Chondrocyte (in vitro differentiated cells): ENCODE measurements at places on chromosomes 1 and 21. TPM values are rescaled to one million over a fixed set of nuclear protein-coding genes. Genes with fewer than 3 reads are reported as not detected.
A peak's percentile ranks its signal among the peaks of the same experiment; 100 is the strongest.

The CHRM3 gene
- 0.05 to 0.29 TPM in 2 of 3 replicates, not detected in the other for total RNA-seq

DNA sequence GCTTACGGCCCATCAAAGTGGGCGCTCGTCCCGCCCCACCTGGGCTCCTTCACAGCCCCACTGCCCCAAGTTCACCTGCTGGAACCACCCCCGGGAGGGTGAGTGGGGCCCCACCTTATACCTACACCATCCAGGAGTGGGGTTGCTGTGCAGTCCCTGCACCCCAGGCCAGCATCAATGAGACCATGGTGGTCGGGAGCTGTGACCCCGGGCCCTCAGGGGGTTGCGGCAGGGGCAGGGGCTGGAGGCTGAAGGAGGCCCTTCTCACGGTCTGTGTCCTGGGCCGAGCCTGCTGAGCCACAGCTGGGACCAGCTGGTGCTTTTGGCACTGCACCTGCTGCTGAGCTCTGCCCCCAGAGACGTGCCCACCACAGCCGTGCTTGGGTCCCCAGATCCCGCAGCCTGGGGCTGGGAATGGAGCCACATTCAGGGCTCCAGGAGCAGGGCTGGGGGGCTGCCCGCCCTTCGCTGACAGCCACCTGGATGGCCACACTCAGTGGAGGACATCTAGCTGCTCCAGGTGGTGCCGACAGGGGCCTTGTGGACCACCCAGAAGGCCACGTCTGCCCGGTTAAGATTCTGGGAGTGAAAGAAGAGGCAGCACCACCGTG lies 17.4 kb downstream of the ACTRT2 start:
- H3K27ac ChIP-seq: no peak overlapping the region
- DNase-seq: no peak
- H3K36me3 ChIP-seq: no peaks in the 10 kb centered on the region

DNA sequence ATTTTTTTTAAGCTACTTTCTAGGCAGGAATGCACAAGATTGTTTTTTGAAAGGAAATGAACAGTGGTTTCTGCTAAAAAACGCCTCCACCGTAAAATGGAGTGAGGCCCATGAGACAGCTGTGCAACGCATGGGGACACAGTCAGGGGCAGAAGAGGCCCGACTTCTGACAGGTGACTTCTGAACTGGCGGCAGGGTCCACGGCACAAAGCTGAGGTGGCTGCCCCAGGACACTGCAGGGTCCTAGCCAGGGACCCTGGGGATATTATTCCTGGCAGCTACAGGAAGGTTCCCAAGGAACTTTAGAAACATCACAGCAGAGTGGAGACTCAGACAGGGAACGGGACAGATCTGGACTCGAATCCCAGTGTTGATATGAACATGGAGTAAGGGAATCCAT lies 75.1 kb downstream of the SIM2 start:
- no peaks in the 10 kb centered on the region for H3K36me3 ChIP-seq
- no peak for DNase-seq
- peaks cover 22% of the 10 kb centered on the region for H3K4me1 ChIP-seq
- H3K4me3 ChIP-seq: no peak overlapping the region
- no peaks in the 10 kb centered on the region for H3K27me3 ChIP-seq
- H3K27ac ChIP-seq: peak overlapping the region; percentile 17

The MMEL1 gene
- total RNA-seq: 0.62 to 0.92 TPM in 2 of 3 replicates, not detected in the other

GRCh38 chr1:244849189-244849866 lies 13.9 kb downstream of the COX20 start:
- H3K4me1 ChIP-seq: peaks cover 6% of the 10 kb centered on the region
- no peak overlapping the region for H3K27ac ChIP-seq
- no peak overlapping the region for H3K4me3 ChIP-seq
- no peak for DNase-seq

DNA sequence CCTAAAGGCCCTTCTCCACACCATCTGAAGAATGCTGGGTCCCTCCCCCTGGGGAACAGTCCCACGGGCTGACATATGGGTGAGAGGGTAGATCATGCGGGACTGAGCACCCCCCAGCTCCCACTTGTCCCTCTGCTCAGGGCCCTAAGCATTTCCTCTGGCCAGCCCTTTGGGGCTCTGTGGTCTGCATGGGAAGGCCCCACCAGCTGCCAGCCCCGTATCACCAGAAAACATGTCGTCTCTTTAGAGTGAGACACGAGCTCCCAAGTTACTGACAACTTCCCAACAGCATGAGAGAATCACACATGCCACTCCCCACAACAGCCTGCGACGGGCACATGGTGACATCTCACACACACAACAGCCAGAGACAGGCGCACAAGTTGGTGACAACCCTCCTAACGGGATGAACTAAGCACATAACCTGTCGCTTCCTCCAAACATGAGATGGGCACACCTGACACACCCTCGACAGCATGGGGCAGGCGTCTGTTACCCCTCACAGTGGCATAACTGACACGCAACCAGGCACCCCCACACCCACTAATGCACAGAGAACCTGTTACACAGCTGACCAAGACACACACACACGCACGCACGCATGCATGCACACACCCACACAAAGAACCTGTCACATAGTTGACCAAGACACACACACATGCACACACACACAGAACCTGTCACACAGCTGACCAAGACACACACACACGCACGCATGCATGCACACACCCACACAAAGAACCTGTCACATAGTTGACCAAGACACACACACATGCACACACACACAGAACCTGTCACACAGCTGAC lies 41.2 kb downstream of the AHDC1 start:
- no peaks in the 10 kb centered on the region for H3K36me3 ChIP-seq
- H3K4me1 ChIP-seq: peaks cover 93% of the 10 kb centered on the region
- H3K27me3 ChIP-seq: no peaks in the 10 kb centered on the region
- H3K4me3 ChIP-seq: no peak overlapping the region
- no peak for DNase-seq
- peak overlapping the region; percentile 78 for H3K27ac ChIP-seq

- H3K27ac ChIP-seq: no peak overlapping the region
- H3K4me3 ChIP-seq: no peak overlapping the region
- H3K36me3 ChIP-seq: peaks cover 3% of the 10 kb centered on the region
- DNase-seq: no peak
These were observed 126.0 kb upstream of the HMCN1 start for GRCh38 chr1:185608177-185608576.

- peaks cover 21% of the 10 kb centered on the region for H3K36me3 ChIP-seq
- H3K4me1 ChIP-seq: no peaks in the 10 kb centered on the region
- H3K27ac ChIP-seq: no peak overlapping the region
- H3K4me3 ChIP-seq: no peak overlapping the region
- no peaks in the 10 kb centered on the region for H3K27me3 ChIP-seq
These were observed 33.6 kb downstream of the SLC37A1 start for GRCh38 chr21:42547001-42547905.

DNA sequence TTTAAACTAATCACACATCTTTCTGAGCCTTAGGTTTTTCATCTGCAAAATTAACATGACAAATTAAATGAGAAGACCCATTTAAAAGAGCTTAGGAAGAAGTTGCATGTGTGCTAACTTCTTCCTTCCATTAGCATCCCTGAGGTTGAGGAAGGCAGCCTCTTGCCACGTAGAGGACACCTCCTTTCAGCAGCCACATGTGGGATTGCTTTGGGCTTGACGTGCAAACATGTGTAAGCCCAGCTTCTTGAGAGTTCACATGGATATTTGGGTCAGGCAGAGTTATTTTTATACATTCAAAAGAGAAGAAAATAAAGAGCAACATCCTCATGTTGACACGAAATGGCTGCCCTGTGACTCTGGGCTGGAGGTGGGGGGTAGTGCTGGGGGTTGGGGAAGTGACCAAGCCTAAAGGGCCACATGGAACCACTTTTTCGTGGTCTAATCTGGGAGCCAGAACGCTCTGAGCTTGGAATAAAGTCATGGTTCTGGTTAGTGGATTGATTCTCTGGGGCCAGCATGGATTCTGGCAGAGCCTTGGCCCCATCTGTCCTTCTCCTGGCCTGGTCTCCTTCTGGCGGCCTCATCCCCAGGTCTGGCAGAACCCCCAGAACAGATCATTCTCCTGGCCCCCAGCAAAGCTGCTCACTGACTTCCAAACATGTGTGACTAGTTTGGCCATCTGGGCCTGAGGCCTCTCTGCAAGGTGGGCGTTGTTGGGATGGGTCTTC lies 137.1 kb upstream of the USP24 start:
- H3K27me3 ChIP-seq: no peaks in the 10 kb centered on the region
- H3K27ac ChIP-seq: no peak overlapping the region
- DNase-seq: no peak
- H3K4me1 ChIP-seq: peaks cover 4% of the 10 kb centered on the region
- H3K4me3 ChIP-seq: no peak overlapping the region

- H3K4me3 ChIP-seq: no peak overlapping the region
- DNase-seq: no peak
- H3K27me3 ChIP-seq: peaks cover 8% of the 10 kb centered on the region
- H3K36me3 ChIP-seq: no peaks in the 10 kb centered on the region
- no peak overlapping the region for H3K27ac ChIP-seq
These were observed 96.5 kb downstream of the GREM2 start for GRCh38 chr1:240515505-240515904.
